ENCODE measurements at places on chromosomes 16 and 17.
A peak's percentile ranks its signal among the peaks of the same experiment; 100 is the strongest.

- DNase-seq, result peak; percentile 87
Observed at GRCh38 chr16:57235128-57236021, 9.7 kb upstream of the ARL2BP start.

DNA sequence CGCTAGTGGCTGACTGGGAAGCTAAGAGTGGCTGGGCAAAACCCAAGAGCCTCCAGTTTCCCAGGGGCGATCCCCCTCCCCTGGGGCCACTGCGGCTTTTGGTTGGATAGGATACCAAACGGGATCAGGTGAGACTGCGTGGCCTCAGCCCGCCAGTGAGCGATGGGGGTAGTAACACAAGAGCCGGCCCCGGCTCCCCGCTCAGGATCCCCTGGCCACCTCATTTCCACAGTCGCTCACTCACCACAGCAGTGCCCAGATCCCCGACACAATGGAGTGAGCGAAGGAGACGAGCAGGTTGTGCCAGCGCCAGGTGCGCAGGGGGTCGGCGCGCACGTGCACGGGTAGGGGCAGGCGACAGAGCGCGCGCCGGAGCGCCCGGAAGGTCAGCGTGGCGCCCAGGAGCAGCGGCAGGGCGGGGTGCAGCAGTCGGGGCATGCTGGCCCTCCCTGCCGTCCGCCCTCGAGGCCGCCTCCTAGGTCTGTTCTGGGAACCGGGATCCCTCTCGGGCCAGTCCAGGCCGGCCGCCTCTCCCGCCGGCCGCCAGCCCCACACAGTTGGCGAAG lies 290 bp downstream of the TLCD1 start:
- DNase-seq, result peak; percentile 94

DNA sequence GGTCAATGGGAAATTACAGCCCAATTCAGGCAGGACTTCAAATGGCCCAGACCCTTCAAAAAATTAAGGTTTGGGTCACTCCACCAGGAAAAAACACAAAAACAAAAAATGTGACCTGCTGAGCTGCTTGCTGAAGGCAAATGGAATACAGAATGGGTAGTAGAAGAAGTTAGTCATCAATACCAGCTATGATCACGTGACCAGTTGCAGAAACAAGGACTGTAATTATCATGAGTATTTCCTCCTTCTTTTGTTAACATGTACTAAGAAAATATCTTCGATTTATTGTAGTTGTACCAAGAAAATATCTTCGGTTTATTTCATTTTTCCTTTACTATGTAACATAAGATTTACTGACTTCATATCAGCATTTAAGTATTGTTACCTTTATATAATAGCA lies 1183.6 kb downstream of the CDH8 start:
- DNase-seq, result no peak

DNA sequence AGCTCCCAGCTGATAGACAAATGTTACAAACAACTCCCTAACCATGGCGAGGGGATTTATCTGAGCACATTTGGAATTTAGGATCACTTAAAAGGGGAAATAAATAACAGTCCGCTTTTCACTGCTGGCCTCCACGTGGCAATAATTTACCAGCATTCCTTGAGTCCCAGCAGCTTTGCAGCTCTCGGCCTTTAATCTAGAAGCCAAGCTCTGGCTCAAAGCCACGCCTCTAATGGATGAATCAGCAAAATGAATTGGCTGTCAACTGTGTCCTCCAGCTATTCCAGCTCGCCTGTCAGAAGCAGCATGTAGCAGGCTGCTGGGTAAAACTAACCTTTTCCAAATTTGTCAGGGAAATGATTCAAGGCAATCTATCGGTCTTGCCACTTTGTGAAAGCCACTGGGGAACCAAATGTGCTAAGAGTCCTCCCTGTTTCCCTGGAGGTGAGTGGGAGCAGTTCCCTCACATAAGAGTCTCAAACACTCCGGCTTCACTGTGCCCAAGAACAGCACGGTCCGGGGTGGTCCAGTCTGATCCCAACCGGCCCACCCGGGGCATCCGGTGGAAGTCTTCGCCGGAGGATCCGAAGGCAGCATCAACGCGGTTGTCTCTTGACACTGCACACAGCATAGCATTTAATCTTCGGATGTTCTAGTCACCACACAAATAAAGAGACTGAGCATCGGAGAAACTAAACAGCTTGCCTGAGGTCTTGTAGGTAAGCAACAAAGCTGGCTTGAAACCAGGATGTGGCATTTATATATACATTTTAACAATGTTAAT lies 143.3 kb downstream of the PARN start:
- peak; percentile 72 for DNase-seq

- DNase-seq, result no peak
Observed at GRCh38 chr17:62611728-62612127, 15.7 kb upstream of the MRC2 start.

- DNase-seq, result peak; percentile 93
Observed at GRCh38 chr17:81365601-81366585, 29.4 kb upstream of the BAHCC1 start.

DNA sequence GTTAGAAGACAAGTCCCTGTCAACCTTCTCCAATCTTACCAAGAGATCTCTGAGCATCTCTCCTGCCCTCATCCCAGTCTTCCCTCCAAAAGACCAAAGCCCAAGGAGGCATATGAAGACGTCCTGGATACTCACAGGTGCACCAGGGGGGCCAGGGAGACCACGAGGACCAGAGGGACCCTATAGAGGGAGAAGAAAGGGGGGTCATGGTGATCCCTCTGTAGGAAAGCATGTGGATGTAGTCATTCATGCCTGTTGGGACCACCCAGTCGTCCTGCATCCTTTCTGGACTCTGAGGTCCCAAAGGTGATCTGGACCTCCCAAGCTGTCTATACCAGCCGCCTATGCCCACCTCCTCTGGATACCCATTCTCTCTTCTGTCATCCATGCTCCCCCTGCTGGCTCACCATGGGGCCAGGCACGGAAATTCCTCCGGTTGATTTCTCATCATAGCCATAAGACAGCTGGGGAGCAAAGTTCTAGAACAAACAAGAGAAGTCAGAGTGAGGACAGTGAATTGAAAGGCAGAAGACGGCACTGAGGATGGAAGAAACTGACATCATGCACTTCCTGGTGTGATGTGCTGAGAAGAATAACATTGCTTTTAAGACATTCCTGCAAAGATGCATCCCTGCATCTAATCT lies 3.3 kb downstream of the COL1A1 start:
- DNase-seq, result peak; percentile 62

DNA sequence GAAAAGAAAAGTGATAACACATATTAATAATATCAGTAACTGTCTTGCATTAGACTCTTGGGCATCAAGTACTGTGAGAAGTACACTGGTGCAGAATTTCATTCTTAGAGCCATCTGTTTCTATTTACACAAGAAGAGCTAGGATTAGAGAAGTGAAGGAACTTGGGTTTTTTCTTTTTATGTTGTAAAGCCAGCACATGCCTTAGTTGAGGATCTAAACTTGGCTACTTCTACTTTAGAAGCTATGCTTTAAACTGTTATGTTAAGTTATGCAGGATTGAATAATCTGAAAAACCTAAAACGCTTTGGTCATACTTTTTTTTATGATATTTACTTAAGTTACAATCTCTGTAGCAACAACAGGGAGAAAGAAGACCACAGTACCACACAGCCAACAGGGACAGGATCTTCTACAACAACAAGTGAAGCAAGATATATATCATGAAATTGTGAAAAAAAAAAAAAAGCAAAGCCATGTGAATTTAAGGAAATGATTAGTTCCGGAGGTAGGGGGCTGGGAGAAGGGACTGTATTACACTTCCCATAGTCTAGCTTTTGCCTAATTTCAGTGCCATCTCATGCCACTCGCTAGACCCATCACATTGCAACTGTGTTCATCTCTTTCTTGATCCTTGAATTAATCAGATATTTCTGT lies 305.1 kb upstream of the GOT2 start:
- no peak for DNase-seq

- no peak for DNase-seq
Observed at GRCh38 chr17:62898239-62898864, 67.7 kb upstream of the TANC2 start.

DNA sequence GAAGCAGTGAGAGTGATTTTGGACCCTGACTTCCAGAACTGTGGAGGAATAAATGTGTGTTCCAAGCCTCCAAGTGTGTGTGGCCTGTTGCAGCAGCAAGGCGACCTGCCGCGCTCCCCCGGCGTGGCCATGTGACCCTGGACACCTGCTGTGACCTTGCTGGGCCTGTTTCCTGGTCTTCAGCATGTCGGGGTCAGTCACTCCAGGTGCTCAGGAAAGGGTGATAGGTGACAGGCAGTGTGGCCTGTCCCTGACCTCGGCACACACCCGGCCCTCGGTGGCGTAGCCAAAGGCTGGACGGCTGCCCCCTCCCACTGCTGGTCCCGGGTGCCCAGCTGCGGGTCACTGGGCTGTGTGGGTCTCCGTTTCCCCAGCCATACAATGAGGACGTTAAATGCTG lies 31.8 kb upstream of the ZNF469 start:
- DNase-seq, result no peak

- no peak for DNase-seq
Observed at GRCh38 chr17:4485676-4486646, 12.7 kb upstream of the SPNS2 start.

- DNase-seq, result peak; percentile 77
Observed at GRCh38 chr16:56848955-56849689, 15.9 kb upstream of the SLC12A3 start.

DNA sequence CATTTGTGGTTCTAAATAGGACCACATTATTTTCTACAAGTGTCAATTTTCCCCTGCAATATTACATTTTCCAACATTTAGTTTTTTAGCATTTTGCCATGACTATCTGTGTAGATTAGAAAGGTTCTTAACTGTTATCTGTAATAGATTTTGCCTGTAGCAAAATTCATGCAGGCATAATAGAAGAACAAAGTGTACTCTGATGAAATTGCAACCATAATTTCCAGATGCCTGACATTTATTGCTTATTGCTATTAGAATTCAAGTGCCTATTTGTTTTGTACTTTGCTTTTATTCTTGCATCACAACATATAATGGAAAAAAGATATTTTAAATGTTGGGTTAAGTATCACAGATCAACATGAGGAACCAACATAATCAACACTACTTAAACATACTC lies 337.7 kb downstream of the TOX3 start:
- DNase-seq, result no peak

- no peak for DNase-seq
Observed at GRCh38 chr16:88978608-88979346, 1.8 kb upstream of the CBFA2T3 start.

GRCh38 chr16:1347286-1347855 lies 4.3 kb downstream of the TSR3 start:
- DNase-seq, result no peak

DNA sequence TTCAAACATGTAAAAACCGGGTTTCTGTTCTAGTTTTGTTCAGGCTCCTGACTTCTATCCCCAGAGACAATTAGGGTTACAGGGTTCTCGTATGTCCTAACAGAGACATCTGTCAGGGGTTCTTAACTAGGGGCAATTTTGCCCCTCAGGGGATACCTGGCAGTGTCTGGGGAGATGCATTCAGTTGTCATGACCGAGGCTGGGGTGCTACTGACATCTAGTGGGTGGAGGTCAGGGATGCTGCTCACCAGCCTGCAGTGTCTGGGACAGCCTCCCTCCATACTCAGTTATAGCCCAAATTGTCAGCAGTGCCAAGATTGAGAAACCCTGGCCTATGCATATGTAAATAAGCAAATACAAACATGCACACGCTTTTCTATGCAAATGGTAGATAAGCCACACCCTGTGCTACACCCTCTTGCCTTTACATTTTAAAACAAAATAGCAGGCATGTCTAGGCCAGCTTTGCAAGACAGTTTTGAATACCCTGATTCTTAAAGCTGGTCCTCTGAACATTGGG lies 37.4 kb downstream of the CLEC16A start:
- peak; percentile 84 for DNase-seq

- no peak for DNase-seq
Observed at GRCh38 chr16:57131351-57131970, 39.1 kb downstream of the CPNE2 start.

DNA sequence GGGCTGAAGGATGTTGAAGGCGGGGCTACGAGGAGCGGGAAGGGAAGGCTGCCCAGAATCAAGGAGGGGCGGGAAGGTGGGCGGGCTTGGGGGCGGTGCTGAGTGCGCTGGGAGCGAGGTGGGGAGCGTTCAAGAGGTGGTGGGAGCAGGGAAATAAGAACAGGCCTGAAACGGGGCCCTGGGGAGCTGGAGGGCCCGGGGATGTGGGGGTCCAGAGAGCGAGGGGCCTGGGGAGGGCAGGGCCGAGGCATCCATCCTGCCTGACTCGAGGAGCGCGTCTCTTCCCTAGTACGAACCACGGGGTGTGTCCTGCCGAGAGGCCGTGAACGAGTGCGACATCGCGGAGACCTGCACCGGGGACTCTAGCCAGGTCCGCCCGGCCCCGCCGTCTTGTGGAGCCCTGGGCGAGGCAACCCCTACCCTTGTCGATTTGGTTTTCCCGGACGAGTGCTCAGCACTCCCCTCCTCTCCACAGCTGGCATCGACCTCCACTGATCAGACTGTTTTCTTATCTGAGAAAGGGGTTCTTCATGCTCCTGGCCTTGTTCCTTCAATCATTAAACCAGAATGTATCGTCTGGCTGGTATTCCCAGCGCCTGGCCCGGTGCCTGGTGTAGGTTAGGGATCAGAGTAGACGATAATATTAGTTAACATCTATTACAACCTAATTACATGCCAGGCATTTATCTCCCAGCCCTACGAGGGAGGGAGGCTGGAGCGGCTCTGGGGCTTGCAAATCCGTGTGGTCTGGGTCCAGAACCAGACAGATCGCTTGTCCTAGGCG lies 17.2 kb downstream of the ADAM11 start:
- DNase-seq, result no peak

DNA sequence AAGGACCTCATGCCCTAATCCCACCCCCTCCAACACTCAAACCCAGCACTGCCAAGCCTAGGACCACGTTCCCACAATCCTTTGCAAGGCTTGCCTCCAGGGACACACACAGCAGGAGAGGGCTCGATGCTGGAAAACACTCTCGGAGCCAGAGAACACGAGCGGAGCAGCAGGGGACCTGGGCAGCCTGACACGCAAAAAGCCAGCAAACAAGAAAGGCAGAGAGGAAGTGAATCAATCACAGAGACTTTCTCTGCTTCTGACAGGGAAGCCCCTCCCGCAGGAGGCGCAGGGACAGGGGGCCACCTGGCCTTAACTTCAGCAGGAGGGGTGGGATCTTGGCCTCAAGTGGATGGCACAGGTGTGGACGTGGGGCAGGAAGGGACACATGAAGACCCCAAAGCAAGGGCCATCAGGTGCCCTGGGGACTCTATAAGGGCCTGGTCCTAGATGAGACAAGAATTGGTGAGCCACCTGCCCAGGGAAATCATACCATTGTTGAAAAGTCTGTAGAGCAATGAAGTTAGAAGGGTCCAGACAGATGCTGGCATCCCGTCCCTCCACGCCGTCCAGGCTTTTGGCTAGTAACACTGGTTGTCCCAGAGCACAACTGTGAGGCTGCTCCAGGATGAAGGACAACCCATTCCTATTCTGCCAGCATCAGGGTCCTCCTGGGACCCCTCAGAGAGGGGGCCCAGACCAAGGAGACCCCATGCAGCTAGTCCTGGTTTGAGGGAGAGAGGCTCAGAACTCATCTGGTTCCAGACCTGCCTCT lies 2.2 kb downstream of the SDK2 start:
- peak; percentile 73 for DNase-seq

GRCh38 chr17:77959926-77960521 lies 1.5 kb downstream of the TNRC6C start:
- DNase-seq, result peak; percentile 58

GRCh38 chr17:76820561-76820960 lies 47.6 kb upstream of the MGAT5B start:
- DNase-seq, result peak; percentile 98
